H9 (cell line): ENCODE measurements at places on chromosomes 2 and 18. TPM values are rescaled to one million over a fixed set of nuclear protein-coding genes. Genes with fewer than 3 reads are reported as not detected.

DNA sequence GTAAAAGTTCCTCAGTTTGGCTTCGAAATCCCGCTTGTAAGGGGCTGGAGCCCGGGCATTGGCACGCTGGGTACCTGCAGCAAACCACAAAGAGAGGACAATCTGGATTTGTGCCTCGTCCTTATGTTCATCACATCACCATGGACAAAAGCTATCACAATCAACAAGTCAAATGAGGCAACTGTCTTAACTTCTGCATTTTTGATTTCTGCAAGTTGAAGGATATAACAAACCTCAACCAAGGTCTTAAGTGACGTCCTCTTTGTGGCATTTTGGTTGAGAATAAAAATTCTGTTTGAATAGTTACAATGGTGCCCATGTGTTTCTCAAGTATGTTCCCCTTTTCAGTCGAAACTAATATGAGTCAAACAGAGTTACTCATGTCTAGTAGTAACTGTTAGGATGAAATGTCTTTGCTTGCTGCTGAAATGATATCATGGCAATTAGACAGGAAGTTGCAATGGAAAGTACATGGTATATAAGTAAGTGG lies 70.8 kb upstream of the STK17B start:
- H3K4me3 ChIP-seq, result no peak overlapping the region
- DNase-seq, result no peak
- no peaks in the 10 kb centered on the region for H3K36me3 ChIP-seq
- no peaks in the 10 kb centered on the region for H3K4me1 ChIP-seq

- H3K4me3 ChIP-seq, result no peak overlapping the region
- DNase-seq, result no peak
- peaks cover 7% of the 10 kb centered on the region; the same call in 1 of the 2 replicates for H3K4me1 ChIP-seq
- no peaks in the 10 kb centered on the region for H3K27me3 ChIP-seq
- H3K27ac ChIP-seq, result no peak overlapping the region
- no peaks in the 10 kb centered on the region for H3K36me3 ChIP-seq
Observed at GRCh38 chr2:58918141-58918540, 677.0 kb upstream of the FANCL start.

DNA sequence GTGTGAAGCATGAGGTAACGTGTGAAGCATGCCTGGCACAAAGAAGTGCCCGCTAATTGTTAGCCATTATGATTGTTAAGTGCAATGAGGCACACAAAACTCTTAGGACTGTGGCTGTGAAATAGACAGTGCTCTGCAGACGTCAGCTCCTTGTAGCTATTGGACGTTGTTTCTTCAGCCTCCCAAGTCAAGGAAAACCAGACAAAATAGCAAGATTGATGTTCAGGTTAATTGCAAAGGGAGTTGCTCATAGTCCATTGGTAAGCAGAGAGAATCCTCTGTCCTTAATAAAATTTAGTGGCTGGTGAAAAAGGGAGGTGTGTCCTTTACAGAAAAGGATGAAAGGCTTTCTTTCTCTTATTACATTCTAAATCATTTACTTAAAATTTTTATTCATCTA lies 54.6 kb upstream of the MBP start:
- H3K27me3 ChIP-seq, result no peaks in the 10 kb centered on the region
- H3K4me1 ChIP-seq, result no peaks in the 10 kb centered on the region
- H3K4me3 ChIP-seq, result no peak overlapping the region
- no peak for DNase-seq
- no peak overlapping the region for H3K27ac ChIP-seq

DNA sequence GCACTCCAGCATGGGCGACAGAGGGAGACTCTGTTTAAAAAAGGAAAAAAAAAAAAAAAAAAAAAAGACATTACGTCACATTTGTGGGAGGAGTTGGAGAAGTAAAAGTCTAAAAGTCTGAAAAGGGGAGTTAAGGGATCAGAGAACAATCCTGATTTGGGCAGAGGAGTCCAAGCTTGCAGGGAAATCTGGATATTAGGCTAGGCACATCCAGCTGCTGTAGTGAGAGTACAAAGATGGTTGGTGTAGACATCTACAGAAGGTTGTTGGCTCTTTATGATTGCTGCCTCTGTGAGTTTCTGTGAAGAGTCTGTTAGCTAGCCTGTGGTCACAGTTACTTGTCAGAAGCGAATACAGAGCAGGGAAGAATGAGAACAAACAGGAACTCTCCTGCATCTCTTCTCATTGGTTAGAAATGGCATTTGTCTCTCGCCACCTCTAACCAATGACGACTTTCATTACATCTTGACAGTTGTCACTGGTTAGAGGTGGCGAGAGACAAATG lies 3.3 kb upstream of the OSBPL6 start:
- H3K27me3 ChIP-seq, result peaks cover 17% of the 10 kb centered on the region; the same call in 1 of the 2 replicates
- H3K27ac ChIP-seq, result no peak overlapping the region
- H3K36me3 ChIP-seq, result no peaks in the 10 kb centered on the region
- no peak overlapping the region for H3K4me3 ChIP-seq
- H3K4me1 ChIP-seq, result no peaks in the 10 kb centered on the region
- no peak for DNase-seq

GRCh38 chr2:34001557-34001956 lies 402.5 kb upstream of the FAM98A start:
- no peak overlapping the region for H3K4me3 ChIP-seq
- H3K4me1 ChIP-seq, result no peaks in the 10 kb centered on the region; the same call in 1 of the 2 replicates
- no peak overlapping the region for H3K27ac ChIP-seq
- H3K36me3 ChIP-seq, result peaks cover 11% of the 10 kb centered on the region

Gene SLC66A3
- total RNA-seq, result 13.3 and 14.5 TPM in 2 replicates

Gene ADD2
- total RNA-seq, result 124 TPM in 2 replicates

Gene ZNF24
- 57.9 and 61.0 TPM in 2 replicates for total RNA-seq

Gene SPATA3
- total RNA-seq, result not detected in 2 replicates

Gene VWA3B
- total RNA-seq, result not detected in 2 replicates

Gene UGT1A6
- total RNA-seq, result not detected in 2 replicates

Gene NTSR2
- not detected in 2 replicates for total RNA-seq
